ENCODE measurements at places on chromosomes 4 and X.

DNA sequence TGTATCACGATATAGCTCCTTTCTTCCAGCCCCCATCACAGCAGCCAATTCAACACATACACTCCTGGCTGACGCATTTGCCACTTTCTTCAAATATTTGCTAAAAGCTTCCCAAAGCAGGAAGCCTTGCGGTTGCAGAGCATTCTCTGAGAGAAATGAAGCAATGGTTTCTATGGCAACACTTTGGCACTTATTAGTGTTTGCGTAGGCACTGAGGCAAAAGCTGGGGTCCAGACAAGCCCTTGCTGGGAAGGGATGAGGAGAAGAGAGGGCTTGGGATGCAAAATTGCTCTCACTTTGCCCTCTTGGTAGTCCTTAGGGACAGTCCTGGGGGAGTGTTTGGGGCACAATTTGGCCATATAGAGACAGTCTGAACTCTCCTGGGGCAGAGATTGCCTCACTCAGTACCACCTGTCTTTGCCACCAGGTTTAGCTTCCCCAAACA, 55.0 kb upstream of the PAK3 start:
- DNase-seq: no peak

GRCh38 chrX:46978341-46979291, 66.4 kb downstream of the JADE3 start:
- DNase-seq: peak; percentile 84

DNA sequence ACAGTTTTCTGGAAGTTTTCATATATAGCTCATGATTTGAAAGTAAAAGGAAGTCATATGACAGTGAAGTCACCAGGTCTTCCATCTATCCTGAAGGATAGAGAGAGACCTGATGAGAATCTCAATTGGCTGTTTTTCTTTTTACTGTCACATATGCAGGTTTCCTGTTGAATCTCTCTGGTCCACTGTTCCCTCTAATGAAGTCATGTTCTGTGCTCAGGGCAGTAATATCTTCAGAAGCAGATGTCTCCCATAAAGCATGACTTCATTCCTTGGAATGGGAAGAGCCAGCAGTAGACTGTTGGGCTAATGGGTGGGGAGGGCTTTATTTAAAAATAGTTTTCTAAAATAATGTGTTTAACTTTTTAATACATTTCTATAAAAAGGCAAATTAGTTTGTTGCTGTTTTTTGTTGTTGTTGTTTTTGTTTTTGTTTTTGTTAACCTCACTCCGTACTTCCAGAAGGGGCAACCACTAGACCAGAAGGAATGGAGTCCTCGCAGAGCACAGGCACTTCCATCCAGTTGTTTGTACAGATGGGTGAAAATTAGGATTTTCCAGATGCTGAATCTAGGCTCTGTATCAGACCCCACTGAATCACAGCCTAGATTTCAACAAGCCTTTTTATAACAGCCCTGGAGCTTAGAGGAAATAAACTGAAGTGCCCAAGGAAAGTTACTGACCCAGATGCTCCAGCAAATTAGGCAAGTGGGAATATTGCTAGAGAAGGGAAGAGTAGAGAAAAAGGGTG, 54.2 kb downstream of the AWAT2 start:
- no peak for DNase-seq

- DNase-seq: no peak
Measured at GRCh38 chrX:72436010-72436409, 130.3 kb upstream of the CITED1 start.

GRCh38 chrX:46611658-46612362, 38.2 kb downstream of the CHST7 start:
- no peak for DNase-seq

DNA sequence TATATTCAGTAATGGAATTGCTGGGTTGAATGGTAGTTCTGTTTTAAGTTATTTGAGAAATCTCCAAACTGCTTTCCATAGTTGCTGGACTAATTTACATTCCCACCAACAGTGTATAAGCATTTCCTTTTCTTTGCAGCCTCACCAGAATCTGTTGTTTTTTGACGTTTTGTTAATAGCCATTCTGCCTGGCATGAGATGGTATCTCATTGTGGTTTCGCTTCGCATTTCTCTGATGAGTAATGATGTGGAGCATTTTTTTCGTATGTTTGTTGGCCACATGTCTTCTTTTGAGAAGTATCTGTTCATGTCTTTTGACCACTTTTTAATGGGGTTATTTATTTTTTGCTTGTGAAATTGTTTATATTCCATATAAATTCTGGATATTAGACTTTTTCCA, 13.6 kb upstream of the MAGED4B start:
- DNase-seq: no peak

DNA sequence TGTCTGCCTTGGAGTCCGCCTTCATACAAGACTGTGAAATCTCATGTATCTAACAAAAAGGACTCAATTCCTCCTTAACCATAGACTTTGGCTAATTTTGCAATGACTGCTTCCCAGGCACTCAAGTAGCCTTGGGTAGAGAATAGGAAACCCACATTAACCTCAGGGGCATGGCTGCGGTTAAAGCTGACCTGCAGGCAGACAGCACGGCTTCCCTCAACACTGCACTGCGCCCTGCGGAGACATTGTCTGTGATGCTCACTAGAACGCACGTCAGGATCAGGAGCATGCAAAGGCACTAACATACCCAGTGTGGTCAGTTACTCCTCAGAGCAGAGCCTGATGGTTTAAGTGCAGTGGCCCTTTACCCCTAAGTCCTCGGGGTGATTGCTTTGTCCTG, 10.3 kb upstream of the GPR143 start:
- DNase-seq: no peak

- peak; percentile 33 for DNase-seq
Measured at GRCh38 chrX:40300286-40300890, 202.6 kb upstream of the BCOR start.

DNA sequence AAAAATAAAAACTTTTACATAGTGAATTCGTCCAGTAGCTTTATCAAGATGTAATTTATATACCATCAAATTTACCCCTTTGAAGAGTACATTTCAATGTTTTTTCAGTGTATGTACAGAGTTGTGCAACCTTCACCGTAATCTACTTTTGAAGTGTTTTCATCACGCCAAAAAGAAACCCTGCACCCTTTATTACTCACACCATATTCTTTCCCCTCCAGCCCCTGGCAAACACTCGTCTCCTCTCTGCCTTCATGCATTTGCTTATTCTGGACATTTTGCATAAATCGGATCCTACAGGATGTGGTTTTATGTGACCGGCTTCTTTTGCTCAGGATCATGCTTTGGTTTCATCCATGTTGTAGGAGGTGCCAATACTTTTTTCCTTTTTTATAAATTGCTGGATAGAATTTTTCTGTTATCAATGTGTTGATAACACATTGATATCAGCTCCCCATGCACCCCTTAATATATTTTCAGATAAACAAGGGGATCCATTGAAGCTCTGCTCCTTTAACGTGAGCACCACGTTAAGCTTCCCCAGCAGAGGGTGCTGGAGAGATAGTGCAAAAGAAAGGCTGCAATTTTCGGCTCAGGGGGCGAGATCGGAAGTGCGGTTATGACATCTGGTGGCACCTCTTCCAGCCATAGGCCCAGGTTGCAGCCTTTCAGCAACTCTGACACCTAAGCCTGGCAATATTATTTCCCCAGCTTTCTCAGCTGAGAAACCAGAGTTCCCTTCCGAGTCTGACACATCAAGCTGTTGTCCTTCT, 100.1 kb upstream of the VCX3B start:
- peak; percentile 3 for DNase-seq

DNA sequence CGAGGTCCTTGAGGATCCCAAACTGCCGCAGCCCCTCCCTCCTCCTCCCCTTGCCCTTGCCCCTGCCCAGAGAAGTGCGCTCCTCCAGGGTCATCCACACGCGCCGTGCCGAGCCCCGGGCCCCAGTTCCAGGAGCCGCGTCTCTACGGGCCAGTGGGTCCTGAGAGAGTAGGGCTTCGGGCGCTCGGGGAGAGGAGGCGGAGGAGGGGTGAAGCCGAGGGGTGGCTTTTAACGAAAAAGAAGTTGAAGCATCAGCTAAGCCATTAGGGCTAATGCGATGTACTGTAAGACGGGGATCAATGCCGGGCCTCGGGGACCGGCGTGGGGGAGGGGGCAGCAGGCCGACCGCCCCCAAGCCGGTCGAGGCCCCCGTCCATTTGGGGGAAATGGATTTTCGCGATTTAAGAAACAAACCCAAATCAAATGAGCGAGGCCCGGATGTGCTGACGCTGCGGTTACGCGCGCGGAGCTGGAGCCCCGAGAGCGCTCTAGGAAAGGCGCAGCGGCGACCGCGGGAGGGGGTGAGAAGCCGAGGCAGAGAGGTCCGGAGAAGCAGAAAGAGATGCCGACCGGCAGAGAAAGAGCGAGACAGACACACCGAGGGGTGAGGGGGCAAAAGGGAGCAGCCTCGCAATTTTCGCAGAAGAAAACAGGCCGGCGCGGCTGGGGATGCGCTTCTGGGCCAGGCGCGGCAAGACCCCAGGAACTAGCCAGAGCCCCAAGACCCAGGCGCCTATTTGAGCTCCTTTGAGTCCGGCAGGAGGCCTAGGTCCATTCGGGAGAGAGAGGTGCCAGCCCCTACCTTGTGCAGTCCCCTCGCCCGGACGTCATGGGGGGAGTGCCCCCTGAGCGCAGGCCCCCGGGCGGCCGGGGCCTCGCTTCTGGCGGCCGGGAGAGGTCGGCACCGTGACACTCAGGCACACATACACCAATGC, 13.6 kb downstream of the HMX1 start:
- no peak for DNase-seq

GRCh38 chrX:139795196-139795595, 87.2 kb upstream of the MCF2 start:
- no peak for DNase-seq

- DNase-seq: no peak
Measured at GRCh38 chr4:122150931-122151330, 1.2 kb upstream of the BLTP1 start.

- DNase-seq: peak; percentile 57
Measured at GRCh38 chr4:26321373-26322221, 783 bp downstream of the RBPJ start.

GRCh38 chr4:24321616-24322015, 262.7 kb downstream of the DHX15 start:
- DNase-seq: no peak

DNA sequence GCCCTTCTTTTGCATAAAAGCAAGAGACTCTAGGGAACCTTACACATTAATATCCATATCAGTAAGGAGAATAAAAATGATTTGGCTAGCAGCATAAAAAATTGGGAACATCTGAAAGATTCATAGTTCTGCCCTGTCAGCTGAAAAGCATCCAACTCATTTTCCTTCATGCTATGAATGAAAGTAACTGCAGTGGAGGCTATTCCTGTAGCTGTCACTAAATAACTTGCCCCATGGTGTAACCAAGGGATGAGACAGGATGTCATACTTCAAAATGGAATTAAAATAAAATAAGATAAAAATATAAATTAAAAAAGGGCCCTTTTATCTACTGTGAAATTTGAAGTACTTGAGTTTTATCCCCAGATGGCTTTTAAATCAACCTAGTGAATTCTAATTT, 878.8 kb downstream of the C4orf33 start:
- DNase-seq: no peak

DNA sequence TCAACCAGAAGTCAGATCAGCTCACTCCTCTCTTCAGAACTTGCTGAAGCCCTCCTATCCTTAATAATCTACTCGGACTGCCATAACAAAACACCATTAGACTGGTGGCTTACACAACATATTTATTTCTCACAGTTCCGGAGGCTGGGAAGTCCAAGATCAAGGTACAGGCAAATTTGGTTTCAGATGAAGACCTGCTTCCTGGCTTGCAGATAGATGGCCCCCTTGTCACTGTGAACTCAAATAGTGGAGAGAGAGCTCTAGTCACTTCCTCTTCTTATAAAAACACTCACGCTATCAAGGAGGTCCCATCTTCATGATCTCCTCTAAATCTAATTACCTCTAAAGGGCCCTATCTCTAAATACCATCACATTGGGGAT, 125.1 kb downstream of the CAMK2D start:
- no peak for DNase-seq

DNA sequence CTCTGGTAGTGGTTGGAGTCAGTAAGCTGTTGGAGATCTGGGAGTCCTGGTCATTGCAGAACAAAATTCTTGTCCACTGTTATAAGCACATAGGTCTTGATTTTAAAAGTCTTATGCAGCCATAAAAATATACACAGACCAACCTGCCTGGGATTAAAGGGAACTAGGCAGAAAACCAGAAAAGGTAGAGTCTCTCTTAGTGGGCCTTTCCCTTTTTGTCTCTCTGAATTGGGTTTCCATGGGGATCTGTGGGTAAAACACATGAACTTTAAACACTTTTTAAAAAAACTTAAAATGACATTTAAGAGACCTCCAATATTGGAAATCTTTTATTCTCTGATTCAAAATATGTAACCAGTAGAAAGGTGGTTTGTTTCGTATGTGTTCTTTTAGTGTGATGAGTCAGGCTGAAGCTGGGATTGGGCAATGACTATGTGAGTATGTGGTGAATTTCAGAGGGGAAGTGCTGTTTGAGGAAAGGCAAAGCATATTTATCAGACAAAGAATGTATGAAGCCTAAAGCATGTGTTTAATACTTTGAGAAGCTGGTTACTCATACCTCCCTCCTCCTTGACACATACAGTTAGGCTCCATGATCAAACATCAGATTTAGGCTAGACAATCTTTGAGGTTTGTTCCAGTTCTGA, 29.6 kb downstream of the SLC16A2 start:
- DNase-seq: peak; percentile 39

GRCh38 chr4:4428966-4429875, 42.3 kb downstream of the NSG1 start:
- DNase-seq: no peak

GRCh38 chrX:10525381-10526120, 94.8 kb downstream of the MID1 start:
- no peak for DNase-seq

GRCh38 chr4:75924309-75924827, 16.4 kb downstream of the NAAA start:
- DNase-seq: no peak

DNA sequence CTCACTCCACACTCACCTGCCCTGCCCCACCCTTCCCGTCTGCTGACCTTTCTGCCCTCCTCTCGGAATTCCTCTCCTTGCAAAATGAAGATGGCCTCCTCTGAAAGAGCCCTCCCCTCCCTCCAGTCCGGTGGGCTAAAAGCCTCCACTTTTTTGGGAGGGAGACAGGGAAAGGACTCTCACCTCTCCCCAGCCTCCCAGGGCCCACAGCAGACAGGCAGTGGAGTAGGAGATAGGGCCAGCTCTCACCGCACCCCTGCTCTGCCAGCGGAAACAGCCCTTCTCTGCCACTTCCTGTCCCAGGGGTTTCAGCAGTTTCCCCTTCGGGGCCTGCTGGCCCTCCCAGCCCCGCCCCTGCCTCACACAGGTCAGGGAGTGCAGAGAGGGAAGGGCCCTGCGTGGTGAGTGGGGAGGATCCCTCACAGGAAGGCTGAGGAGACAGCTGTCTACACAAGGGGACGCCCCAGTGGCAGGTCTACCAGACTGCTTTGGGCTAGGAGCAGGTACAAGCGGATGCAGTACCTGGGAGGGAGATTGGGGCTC, 18.2 kb downstream of the ELF4 start:
- DNase-seq: peak; percentile 88

DNA sequence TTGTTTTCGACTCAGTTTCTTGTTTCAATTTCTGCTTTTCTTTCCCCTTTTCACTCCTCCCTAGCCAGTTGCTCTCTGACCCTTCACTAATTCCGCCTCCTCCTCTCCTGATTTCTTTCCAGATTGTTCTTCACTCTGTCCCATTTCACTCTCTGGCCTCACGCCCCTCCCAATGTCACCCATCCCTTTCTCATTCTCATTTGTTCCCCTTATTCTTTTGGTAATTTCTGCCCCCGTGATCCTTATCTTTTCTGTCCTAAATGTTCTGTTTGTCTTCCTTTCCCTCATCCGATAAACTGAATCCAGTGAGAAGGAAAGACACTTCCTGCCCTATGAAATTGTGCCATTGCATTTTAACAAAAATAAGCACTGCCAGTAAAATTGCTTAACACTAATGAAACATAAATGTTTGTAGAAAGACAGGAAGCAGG, 94.5 kb upstream of the RASGEF1B start:
- DNase-seq: no peak

Data from activated CD4-positive, alpha-beta T cell treated with anti-CD3 and anti-CD28 coated beads for 48 hours (primary cell).